Stimulated activated CD4-positive, alpha-beta T cell treated with anti-CD3 and anti-CD28 coated beads, Interleukin-1b, Interleukin-23, amount 100 ng/mL, for 48 hours (primary cell): ENCODE measurements at places on chromosomes 2 and 18.

DNA sequence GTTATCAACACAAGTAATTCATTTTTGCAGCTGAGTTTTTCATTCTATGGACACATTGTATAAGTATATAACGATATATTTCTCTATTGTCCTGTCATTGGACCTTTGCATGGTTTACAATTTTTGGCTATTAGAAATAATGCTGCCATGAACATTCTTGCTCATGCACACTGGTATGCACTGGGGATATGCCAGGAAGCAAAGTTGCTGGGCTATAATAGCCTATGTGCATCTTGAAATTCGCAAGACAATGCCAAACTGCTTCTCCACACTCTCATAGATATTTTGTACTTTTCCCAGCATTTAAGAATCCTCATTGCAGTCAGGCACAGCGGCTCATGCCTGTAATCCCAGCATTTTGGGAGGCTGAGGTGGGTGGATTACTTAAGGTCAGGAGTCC lies 852.6 kb upstream of the ID2 start:
- DNase-seq = no peak

DNA sequence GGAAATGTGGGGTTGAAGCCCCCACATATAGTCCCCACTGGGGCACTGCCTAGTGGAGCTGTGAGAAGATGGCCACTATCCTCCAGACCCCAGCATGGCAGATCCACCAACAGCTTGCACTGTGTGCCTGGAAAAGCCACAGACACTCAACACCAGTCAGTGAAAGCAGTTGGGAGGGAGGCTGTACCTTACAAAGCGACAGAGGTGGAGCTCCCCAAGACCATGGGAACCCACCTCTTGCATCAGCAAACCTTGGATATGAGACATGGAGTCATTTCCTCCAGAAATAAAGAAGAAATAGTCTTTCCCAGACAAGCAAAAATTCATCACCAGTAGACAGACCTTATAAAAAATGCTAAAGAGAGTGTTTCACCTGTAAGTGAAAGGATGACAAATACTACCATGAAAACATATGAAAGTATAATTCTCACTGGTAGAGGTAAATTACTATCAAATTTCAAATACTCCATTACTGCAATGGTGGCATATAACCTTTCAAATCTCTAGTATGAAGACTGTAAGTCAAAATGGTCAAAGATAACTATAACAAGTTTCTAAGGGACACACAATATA lies 152.6 kb upstream of the EPHA4 start:
- DNase-seq = no peak

- DNase-seq = no peak
These were observed 288.6 kb upstream of the FIGN start for GRCh38 chr2:164024396-164024795.

DNA sequence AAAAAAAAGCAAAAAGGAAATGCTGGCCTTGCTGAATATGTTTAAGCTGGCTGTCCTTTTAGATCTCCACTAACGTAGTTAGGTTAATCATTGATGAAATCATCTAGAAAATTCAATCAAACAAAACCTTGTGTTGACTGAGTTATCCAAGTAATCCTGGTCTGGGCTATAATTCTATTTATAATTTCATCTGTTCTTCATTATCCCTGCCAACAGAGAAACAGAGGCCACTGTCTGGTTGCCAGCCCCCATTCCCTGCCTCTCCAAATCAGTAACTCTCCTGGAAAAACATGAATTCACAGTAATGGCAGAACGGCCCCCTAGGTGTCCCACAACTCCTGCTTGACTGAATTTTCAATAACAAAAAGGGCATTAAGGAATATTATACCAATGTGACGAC lies 24.6 kb downstream of the DOCK10 start:
- no peak for DNase-seq

GRCh38 chr2:26453421-26454329 lies 24.2 kb downstream of the OTOF start:
- no peak for DNase-seq

- no peak for DNase-seq
These were observed 58.7 kb downstream of the CRIM1 start for GRCh38 chr2:36414307-36414706.

GRCh38 chr18:74342416-74343043 lies 26.9 kb downstream of the C18orf63 start:
- DNase-seq = no peak

DNA sequence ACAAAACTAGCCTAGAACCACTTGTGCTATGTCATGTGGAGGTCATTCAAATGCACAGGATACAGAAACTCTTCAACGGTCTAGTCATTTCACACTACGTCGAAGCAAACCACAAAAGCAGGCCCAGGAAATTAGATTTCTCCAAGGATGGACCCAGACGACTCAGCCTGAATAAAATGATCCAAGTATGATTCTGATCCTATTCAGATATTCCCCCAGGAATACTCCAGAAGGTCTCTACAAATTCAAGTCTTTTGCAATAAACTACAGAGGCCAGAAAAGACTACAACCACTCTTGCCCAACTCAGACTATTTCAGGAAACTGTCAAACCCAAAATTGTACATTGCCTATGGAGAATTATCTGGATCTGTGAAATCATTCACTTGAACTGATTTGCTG lies 422.5 kb downstream of the METTL4 start:
- DNase-seq = no peak

DNA sequence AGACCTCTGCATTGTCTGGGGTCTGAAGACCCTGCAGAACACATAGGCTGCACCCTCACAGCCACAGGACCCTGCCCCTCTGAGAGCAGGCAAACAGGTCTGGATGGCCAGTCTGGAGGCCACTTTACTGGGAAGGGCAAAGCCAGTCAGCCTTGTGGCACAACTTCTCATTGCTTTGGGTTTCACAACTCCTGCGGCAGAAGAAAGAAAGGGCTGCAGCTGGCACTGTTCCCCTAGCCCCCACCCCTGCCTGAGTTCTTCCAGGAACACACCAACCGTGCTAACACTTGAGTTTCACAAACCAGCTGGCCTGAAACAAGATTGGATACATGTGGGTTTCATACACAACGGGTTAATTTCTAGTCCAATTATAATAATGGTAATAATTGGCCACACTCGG lies 276.5 kb upstream of the MGAT5 start:
- DNase-seq = no peak
